ENCODE measurements at places on chromosomes 7 and 10.

DNA sequence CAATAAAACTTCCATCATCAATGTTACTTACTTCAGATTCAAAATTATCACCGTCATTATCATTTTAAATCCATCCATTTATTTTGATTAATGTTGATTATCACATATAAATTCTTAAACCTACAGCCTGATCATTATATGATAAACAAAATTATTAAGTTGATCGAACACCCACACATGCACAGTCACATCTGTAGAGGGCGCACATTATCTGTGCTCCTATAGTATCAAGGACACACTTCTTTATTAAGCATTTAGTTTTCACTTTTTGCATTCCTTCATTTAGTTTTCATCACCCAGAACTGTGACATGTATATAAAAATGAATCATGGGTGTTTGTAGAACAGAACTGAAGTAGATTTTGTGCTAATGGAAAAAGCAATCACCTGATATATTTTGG is 26.2 kb upstream of the ZNF716 start:
- DNase-seq: no peak

DNA sequence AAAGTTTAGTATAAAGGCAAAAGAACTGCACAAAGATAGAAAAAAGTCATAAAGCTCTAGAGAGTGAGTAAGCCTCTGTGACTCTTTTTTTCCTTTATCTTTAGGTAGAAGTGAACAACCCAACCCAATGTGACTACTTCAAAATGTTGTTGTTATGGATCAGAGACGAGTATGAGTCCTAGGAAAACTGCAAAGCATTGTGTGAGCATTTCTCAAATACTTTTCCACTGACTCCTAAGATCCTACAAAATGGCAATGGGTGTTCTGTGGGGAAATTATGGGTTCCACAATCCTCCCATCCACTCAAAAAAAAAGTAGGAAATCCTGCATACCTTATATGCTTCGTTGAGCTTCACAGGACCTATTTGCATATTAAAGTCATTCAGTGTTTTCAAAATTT is 177.1 kb downstream of the DGKI start:
- DNase-seq: no peak

DNA sequence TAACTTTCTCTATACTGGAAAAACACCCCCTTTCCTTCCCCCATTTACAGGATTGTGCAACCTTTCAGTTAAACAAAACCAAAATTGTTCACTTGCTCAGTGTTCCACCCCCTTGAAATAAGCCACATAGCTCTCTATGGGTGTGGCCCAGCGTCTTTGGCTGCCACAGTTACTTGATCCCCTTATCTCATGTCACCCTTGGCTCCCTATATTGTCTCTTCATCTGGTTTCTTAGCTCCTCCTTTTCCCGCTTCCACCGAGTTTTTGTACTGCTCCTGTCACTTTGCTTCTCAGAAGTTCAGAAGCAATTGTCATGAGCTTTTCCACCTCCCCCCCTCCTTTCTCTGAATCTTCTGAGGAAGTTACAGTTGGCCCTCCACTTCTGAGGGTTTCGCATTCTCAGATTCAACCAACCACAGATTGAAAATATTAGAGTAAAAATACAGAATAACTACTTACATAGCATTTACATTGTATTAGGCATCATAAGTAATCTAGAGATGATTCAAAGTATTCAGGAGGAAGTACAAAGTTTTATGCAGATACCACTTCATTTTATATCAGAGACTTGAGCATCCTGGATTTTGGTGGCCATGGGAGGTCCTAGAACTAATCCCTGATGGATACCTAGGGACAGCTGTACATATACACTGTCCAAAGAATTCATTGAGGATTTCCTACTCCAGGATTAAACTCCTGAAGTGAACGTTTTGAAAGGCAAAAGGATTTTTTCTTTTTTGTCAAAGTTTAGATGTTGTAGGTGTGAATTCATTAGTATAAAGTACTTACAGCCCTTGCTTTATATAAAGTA is 60.4 kb downstream of the ADD3 start:
- peak; percentile 56 for DNase-seq

- DNase-seq: no peak
Observed at GRCh38 chr10:65328486-65328885, 1597.3 kb upstream of the LRRTM3 start.

DNA sequence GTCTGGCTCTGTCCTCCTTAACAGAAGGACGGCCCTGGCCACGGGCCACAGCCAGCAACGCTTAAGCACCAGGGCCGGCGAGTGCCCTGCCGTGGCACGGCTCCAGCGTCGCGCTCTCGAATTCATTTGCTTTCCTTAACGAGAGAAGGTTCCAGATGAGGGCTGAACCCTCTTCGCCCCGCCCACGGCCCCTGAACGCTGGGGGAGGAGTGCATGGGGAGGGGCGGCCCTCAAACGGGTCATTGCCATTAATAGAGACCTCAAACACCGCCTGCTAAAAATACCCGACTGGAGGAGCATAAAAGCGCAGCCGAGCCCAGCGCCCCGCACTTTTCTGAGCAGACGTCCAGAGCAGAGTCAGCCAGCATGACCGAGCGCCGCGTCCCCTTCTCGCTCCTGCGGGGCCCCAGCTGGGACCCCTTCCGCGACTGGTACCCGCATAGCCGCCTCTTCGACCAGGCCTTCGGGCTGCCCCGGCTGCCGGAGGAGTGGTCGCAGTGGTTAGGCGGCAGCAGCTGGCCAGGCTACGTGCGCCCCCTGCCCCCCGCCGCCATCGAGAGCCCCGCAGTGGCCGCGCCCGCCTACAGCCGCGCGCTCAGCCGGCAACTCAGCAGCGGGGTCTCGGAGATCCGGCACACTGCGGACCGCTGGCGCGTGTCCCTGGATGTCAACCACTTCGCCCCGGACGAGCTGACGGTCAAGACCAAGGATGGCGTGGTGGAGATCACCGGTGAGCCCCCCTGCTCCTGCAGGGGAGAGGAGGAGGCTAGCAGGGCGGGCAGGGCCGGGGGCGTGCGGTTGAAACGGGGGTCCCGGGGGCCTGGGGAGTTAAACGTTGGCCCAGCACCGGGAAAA is at the start of gene HSPB1:
Gene HSPB1 (plus strand): TSS at position 327 of the 855 bp plus-strand sequence. CDS start 40 bp downstream, at position 367.
- peak; percentile 51 for DNase-seq

- no peak for DNase-seq
Observed at GRCh38 chr10:43136995-43137716, 1.1 kb upstream of the CSGALNACT2 start.

DNA sequence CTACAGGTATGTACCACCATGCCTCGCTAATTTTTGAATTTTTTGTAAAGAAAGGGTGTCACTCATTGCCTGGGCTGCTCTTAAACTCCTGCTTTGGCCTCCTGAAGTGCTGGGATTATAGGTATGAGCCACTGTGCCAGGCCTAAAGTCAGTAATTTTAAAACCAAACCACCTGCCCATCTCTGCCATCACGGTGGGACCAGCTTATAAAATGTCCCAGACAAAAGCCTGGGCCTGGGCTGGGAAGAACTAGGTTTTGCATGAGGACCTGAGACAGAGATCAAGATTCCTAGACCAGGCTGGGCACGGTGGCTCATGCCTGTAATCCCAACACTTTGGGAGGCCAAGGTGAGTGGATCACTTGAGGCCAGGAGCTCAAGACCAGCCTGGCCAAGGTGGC is 395.6 kb downstream of the CALN1 start:
- DNase-seq: no peak

DNA sequence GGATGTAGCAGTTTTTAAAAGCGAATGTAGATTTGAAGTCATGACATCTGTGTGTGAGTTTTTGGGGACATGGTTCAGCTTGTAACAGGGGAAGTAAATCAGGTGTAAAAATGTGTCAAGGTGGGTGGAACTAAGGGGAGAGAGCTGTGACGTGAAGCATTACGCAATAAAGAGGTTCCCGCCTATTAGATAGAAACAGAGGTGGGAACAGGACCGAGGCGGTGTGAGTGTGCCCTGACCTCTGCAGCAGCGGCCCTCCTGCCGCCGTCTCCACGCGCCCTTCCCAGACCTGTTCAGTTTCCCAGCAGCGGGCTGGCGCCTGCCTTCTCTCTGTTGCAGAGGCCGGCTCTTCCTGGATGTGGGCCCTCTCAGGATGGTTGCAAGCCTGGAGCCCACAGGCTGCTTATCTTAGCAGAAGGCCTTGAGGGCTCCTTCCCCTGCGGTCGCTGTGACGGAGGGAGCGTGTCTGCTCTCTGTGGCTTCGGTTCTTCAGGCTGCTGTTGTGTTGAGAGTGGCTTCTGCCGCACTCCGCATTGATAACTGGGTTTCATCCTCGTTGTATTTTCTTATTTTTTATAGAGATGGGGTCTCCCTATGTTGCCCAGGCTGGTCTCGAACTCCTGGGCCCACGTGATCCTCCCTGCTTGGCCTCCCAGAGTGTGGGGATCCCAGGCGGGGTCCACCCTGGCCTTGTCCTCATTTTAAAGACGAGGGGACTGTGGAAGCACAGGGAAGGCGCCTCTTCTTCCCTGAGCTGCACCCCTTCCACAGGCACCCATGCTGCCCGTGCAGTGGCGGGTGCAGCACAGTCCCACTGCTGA is 65.0 kb downstream of the DNAJB6 start:
- no peak for DNase-seq

DNA sequence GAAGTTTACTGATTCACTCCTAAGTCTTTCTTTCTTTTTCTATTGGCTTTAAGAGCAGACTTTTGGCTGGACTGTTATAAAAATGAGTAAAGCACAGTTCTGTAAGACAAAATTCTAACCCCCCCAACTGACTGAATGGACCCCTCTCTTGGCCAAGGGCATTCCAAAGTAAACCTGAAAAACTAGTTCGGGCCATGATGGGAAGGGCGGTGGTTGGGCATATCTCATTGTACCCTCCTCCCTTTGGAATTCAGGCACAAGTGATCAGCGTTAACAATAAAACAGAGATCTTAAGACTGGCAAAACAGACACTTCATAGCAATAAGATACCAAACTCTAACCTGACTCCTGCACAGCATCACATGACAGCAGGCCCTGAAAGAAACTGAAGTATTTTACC is 6.1 kb upstream of the KIF20B start:
- DNase-seq: no peak

- no peak for DNase-seq
Observed at GRCh38 chr10:7485244-7485556, 74.4 kb upstream of the SFMBT2 start.

GRCh38 chr7:121853307-121853706 is 19.7 kb upstream of the PTPRZ1 start:
- DNase-seq: no peak

- DNase-seq: no peak
Observed at GRCh38 chr7:23472956-23473843, 2.9 kb upstream of the IGF2BP3 start.

- DNase-seq: no peak
Observed at GRCh38 chr10:71920540-71921323, 43.5 kb upstream of the CHST3 start.

- DNase-seq: no peak
Observed at GRCh38 chr7:95508780-95509179, 23.0 kb downstream of the ASB4 start.

- DNase-seq: no peak
Observed at GRCh38 chr10:38038107-38038931, 27.8 kb downstream of the ZNF33A start.

GRCh38 chr7:107951896-107952295 is 51.1 kb downstream of the LAMB1 start:
- DNase-seq: no peak

DNA sequence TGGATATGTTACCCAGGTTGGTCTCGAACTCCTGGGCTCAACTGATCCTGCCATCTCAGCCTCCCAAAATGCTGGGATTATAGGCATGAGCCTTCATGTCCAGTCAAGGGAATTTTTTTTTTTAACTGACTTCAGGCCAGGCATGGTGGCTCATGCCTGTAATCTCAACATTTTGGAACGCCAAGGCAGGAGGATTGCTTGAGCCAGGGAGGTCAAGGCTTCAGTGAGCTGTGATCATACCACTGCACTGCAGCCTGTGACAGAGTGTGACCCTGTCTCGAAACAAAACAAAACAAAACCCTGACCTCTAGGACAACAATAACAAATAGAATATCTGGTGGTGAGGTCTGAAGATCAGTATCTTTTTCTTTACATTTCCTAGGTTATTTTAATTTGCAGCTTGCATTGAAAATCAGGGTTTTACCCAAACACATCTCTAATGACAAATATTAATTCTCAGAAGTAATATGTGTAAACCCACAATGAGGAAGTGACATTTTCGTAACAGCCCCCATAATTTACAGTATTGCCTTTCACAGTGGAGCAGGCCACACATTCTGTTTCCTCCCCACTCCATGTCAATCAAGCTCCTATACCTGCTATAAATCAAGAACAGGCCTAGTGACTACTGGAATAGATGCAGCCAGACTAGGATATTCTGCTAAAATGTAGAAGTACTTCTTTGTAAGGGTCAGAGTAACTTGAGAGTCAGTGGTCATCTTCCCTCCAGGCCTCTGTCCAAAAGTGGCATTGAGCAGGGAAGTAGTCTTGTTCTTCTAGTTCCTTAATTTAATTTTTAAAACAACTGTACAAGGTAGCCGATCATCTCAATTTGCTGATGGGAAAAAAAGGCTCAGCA is 43.3 kb upstream of the ECHDC3 start:
- no peak for DNase-seq

- DNase-seq: no peak
Observed at GRCh38 chr10:97714401-97715258, 1.1 kb downstream of the MARVELD1 start.

DNA sequence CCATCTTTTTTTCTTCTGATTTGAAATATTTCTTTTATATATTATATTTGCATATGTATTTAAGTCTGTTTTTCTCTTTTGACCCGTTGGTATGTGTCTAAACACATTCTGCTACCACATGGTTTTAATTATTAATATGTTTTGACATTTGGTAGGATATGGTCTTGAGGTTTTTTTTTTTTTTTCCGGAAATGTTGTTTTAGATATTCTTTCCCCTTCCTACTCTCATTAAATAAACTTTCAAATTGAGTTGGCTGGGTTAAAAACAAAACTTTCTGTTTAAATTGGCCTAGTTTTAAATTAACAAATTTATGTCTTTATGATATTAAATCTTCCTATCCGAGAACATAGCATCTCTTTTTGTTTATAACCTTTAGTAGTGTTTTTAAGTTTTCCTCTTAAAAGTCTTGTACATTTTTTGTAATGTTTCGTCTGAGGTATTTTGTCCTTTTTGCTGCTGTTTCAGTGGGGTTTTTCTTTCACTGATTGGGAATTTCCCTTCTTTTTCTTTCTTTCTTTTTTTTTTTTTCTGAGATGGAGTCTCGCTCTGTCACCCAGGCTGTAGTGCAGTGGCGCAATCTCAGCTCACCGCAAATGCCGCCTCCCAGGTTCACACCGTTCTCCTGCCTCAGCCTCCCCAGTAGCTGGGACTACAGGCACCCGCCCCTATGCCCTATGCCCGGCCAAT is 25.4 kb downstream of the STAM start:
- peak; percentile 64 for DNase-seq

GRCh38 chr7:137962875-137963507 is 38.9 kb downstream of the CREB3L2 start:
- DNase-seq: no peak

- no peak for DNase-seq
Observed at GRCh38 chr7:70660819-70661191, 471.1 kb upstream of the GALNT17 start.

- no peak for DNase-seq
Observed at GRCh38 chr10:34709637-34710390, 105.3 kb downstream of the PARD3 start.
